GM12892 (cell line): ENCODE measurements at places on chromosomes 2 and 18.

- DNase-seq = no peak
Measured at GRCh38 chr18:50704357-50704940, 115.4 kb downstream of the MRO start.

- no peak for DNase-seq
Measured at GRCh38 chr2:113180131-113180946, 6.6 kb downstream of the PSD4 start.

DNA sequence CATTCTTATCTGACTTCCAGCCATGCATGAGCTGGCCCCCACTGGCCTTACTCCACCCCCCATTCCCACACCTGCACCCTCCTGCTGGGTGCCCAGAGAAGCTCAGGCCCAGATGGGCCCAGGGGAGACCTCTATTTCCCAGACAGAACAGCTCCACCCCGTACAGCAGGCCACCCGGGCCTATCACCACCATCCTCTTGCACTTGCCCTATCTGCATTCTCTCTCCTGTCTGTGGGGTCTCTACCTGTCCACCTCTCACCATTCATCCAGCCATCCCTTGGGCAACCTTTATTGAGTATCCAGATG, 25.3 kb upstream of the TNS1 start:
- no peak for DNase-seq

DNA sequence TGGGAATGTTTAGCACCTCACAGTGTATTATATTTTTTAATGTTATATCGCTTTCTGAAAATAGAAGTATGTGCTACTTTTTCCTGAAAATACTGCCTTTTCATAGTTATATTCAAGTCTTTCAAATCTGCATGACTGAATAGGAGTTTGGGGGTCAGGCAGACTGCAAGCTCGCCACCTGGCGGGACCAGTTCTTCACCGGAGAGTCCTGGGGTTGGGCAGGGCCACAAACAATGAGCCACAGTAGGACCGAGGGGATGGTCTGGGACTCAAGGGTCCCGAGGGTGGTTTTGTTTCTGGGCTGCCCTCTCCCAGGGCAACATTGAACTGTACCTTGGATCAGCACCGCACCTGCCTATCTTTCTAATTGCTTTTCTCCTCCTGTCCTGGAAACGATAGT, 70.6 kb downstream of the VWA3B start:
- DNase-seq = no peak

GRCh38 chr2:178449700-178450523, 1.1 kb downstream of the PRKRA start:
- no peak for DNase-seq

DNA sequence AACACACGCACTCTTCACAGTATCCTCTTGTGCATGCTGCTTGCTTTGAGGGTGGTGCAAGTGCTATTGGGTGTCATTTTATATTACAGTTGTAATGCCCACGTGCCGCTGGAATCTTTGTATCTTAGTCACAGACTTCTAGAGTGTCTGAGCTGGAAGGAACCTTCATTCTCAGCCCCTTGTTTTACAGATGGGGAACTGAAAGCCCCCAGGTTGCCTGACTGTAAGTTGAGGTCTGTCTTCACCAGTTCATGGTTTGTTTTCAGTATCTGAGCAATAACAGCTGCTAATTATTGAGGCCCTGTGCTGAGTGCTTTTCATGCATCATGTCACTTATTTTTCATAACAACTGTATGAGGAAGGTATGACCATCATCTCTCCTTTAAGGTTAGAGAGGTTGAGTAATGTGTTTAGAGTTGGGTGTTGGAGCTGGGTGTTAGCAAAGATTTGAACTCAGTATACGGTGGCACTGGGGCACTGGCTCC, 77.0 kb downstream of the PRKCE start:
- peak; percentile 52 for DNase-seq

DNA sequence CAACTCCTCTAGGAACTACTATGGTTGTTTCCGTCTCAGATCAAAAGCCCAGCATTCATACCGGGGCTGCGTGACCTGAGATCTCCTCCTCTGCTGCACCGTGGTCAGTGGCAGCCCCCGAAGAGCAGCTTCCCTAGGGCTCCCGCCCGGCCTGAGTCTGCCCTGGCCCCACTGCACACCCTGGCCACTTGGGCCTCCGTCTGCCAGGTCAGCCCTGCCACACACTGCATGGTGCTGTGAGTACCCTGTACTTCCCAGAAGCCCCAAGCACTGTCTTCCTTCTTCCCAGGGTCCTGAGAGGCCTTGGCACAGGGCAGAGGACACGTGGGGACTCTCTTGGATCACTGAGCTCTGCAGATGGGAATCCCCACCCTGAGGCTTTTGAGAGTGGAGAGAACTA, 81.5 kb upstream of the GPC1 start:
- no peak for DNase-seq

- DNase-seq = no peak
Measured at GRCh38 chr18:79577451-79578395, 101.9 kb upstream of the CTDP1 start.

DNA sequence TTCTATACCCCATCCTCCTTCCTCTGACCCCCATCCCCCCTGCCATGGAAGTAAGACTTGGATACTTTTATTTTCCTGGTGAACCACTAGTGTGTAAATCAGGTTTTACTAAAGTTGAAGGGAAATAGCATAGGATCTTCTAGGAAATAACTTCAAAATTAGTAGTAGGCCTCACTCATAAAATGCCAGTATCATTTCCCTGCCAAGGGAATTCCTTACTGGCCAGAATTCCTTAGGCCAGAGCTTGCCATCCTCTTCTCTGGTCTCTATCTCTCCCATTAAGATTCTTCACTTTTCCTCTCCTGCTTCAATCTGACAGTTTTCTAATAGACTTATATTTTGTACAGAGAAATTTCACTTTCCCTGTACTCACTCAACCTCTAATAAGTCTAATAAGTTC, 322.8 kb upstream of the TANK start:
- no peak for DNase-seq

DNA sequence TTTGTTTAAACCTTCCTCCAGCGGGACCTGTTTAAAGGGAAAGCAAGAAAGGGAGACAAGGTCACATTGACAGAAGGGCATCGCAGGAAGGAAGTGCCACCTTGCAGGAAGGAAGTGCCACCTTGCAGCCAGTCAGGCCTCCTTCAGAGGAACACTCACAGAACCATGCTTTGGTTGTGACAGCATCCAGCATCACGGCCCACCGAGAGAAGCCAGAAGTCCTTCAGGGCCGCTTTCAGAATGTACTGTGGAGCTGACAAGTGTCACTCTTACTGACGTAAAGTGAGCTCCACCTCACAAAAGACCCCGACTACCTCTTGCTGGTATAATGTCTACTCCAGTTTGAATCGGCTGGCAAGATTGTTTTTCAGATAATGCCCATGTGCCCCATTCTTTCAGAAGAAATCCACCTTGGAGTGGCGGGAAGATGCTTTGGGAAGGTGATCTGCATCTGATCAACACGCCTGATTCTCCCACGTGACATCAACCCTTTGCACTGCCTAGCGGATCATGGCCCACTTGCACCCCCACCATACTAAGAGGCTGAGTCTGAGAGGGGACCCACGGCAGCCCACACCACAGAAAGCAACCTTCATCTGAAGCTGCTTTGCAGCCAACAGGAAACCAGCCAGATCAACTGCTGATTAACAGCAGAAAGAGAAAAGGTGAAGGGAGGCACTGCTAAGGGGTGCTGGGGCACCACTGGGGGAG, 99.8 kb downstream of the UXS1 start:
- DNase-seq = no peak

DNA sequence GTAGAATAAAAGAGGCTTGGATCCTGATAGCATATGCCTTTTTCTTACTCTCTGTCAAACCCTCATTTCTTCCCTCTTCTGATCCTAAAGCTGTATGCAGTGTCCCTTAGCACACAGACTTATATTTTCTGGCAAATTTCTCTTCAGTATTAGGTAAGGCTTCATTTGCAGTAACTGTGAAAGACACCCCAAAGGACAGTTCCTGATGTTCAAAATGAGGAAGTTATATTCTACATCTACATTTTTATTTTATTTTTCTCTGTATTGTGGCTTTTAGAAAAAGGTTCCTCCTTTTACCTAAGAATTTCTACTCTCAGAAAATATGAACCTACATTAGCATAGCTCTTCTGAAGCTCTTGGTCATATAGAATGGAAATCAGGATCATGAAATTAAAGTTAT, 261.7 kb downstream of the PDE11A start:
- DNase-seq = no peak

GRCh38 chr2:94872088-94872618, 923 bp downstream of the TEKT4 start:
- no peak for DNase-seq

- no peak for DNase-seq
Measured at GRCh38 chr2:31081492-31081891, 56.7 kb downstream of the GALNT14 start.

- DNase-seq = no peak
Measured at GRCh38 chr2:60780721-60781120, 24.7 kb downstream of the PAPOLG start.

DNA sequence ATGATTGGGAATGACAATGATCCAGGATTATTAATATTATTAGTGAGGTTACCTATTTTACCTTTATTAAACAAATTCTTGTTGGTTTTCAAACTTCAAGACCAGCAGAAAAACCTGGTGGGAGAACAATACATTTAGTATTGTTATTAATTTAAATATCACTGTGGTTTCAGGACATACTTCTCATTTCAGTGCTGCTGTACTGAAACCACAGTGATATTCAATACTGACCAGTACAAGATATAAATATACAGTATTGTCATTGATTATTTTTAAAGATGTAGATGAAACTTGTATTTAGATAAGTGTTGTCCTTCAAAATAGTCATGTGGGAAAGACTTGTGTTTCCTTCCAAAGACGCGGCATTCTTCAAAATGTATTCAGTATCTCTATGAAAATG, 1047.3 kb upstream of the CELF4 start:
- DNase-seq = no peak

DNA sequence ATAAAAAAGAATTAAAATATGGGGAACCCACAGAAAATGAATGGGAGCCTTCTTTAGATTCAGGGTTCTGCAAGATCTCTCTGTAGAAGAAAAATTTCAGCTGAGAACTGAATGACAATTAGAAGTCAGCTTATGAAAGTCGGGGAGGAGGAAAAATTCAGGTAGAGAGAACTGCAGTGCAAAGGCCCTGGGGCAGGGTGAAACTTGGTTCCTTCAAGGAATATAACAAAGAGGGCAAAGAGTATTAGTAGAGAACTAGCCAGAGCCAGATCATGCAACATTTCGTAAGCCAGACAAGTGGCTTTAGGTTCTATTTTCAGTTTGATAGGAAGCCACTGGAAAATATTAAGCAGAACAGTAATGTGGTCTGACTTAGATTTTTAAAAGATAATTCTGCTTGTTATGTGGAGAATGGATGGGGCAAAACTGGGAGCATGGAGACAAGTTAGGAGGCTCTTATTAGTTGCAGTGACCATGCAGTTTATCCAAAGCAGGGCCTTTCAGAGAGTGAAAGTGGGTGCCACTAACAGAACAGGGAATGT, 27.9 kb downstream of the RAB27B start:
- no peak for DNase-seq

DNA sequence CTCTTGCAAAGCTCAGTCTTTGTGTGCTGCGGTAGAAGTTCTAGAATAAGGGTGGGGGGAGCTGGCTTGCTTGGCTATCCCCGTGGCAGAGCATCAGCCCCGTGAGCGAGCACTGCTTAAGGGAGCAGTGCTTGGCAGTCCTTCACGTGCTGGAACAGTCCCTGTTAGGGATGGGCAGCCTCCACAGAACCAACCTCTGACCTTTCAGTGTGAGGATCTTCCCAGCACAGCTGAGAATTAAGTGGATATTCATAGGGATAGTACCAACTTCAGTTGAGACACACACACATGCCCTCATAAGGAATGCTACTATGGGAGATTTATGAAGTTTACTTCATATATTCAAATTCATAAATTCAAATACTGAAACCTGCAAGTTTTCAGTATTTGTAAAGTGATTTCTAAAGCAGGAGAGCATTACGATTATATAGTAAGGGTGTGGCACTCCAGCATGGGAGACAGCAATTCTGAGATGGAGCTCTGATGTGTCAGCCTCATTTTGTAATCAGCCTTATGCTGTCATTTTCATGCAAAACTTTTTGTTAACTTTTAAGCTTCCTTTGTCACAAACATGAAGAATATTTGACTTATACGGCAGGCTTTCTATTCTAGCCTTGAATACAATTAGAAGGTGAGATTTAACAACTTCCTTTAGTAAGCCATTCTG, 39.5 kb downstream of the ATP9B start:
- no peak for DNase-seq

GRCh38 chr18:45670281-45670962, 53.6 kb upstream of the SLC14A1 start:
- no peak for DNase-seq

DNA sequence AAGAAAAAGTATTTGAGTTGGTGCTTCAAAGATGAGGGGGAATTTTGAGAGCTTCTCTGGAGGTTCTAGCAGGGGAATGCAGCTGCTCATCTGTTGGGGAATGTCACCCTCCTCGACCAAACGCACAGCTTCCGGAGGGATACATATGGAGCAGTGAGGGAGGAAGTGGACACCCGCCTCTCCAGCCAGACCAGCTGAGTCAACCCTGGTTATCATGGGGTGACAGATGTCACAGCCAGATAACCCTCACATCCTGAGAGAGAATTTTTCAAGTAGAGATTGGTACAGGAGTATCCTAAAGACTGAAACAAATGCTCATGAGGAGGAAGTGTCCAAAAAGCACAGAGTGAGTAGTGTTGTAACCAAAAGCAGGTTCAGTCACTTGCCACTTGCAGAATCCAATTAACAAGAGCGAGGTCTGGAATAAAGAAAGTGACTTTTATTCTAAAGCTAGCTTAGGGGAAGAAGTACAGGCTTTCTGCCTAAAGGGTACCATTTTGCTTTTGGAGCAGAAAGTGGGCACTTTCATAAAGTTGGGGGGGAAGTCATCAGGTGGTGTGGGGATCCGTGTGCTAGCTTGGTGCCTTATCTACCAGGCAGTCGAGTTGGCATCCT, 395.2 kb downstream of the RAD51AP2 start:
- DNase-seq = no peak

DNA sequence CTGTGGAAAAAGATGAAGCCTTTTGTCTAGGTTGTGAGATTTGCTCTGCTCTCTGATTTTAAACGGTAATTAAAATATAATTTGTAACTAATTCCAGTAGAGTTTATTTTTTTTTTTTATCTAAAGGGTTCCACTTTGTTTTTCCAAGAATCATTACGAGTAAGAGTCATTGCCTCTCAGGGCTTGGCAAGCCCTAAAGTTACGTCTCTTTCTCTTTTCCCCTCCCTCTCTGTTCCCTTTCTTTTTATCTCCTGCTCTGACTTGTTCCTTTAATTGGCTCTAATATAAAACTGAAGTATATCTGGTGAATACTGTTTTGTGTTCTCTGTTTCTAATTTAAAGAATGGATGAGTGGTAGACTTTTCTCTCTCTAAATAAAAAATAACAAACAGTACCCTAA, 75.8 kb downstream of the CALCRL start:
- no peak for DNase-seq

GRCh38 chr2:79729532-79729931, 216.7 kb downstream of the CTNNA2 start:
- no peak for DNase-seq

GRCh38 chr2:179703702-179704101, 157.7 kb downstream of the ZNF385B start:
- DNase-seq = no peak

GRCh38 chr2:130916438-130916705, 79.7 kb downstream of the ARHGEF4 start:
- DNase-seq = no peak
